ENCODE measurements at places on chromosomes 4 and X. TPM values are rescaled to one million over a fixed set of nuclear protein-coding genes. Genes with fewer than 3 reads are reported as not detected.
A peak's percentile ranks its signal among the peaks of the same experiment; 100 is the strongest.

GRCh38 chrX:8981723-8982122 is 52.2 kb downstream of the FAM9B start:
- DNase-seq: no peak

GRCh38 chr4:111040904-111041303 is 418.0 kb upstream of the PITX2 start:
- no peak for DNase-seq

- no peak for DNase-seq
Observed at GRCh38 chrX:12892716-12893115, 13.7 kb upstream of the TLR8 start.

GRCh38 chr4:41134581-41134980 is 79.8 kb downstream of the APBB2 start:
- DNase-seq: no peak

DNA sequence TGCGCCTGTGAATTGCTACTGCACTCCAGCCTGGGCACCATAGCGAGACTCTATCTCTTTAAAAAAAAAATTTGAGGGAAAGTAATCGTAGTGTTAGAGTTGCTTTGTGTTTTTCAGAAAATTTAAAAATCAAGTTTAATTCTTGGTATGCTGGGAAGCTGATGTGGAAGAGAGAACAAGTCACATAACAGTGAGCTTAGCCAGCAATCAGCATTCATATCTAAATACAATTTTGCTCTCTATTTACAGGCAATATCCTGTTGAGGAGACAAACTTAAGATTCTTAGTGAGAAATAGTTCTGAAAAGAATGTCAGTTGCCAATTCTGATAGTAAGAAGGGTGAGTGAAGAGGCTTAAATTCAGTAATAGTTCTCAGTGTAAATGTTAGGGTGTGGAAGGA is 9.6 kb upstream of the NDUFC1 start:
- no peak for DNase-seq

- no peak for DNase-seq
Observed at GRCh38 chrX:145190801-145191389, 56.4 kb upstream of the SPANXN1 start.

- no peak for DNase-seq
Observed at GRCh38 chrX:98956014-98956413, 1454.1 kb downstream of the PCDH19 start.

DNA sequence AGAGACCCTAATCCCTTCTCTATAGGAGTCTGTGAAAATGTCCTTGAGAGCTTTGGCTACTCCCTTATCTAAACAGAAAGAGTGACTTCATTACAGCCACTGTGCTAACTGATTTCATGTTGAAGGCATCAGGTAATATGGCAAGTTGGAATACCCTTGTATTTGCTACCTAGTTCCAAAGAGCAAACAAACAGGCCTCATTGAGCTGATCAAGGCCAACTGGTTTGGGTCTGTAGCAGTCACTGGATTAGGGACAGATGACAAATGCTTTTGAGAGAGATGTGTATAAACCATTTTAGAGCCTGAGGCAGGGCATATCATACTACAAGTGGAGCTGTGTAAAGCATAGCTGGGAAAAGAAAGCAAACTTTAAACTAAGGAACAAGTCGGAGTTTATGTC is 22.9 kb upstream of the PDLIM5 start:
- no peak for DNase-seq

- peak; percentile 46 for DNase-seq
Observed at GRCh38 chr4:153759407-153760316, at the start of gene RNF175. Gene RNF175 (minus strand): TSS chr4:153760024. CDS start chr4:153759862, 162 bp downstream.

DNA sequence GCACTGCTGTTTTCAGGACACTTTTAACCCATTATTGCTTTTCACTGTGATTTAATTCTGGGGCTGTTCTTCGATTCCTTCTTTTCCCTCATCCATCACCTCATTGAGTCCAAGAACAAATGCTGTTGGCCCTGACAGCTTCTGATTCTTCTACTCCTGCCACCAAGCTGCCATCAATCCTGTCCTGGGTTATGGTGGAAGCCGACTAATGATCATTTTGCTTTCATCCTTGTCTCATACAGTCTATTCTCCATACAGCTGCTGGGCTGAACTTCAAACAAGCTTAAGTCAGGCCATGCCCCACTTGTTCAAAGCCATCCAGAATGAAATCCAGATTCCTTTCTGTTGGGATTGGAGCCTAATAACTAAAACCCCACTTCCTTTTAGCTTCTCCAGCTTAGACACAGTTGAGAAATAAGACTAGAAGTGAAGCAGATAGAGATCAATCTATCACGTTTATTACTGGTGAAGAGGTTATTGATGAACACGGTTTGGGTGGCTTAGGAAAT is 161.9 kb downstream of the STK32B start:
- no peak for DNase-seq

DNA sequence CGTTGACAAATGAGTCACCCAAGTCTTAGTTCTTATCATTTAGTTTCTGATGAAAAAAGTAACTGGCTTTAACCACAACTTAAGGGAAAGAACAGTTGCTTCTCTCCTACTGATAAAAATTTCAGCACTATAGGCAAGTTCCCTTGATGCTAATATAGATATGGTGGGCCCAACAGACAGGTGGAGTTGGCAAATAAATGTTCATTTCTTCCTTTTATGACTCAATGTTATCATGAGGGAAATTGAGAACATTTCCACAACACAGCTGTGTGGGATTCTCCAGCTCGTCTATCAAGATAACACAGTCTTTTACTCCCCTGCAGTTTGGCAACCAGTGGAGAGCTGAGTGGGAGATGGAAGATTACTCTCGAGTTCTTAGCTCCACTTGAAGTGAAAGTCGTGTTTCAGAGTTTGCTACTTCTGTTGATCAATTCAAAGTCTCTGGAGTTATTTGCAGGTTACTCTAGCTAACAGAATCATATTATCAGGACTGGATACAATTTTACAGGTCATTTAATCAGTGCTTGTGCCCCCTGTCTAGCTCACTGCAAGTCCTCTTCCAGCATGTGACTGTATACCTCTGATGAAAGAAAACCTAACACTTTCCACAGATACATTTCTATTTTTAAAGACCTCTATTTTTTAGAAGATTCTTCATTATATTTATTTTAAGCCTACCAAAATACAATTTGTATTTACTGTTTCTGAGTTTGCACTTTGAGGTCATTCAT is 270.6 kb upstream of the GK2 start:
- no peak for DNase-seq

DNA sequence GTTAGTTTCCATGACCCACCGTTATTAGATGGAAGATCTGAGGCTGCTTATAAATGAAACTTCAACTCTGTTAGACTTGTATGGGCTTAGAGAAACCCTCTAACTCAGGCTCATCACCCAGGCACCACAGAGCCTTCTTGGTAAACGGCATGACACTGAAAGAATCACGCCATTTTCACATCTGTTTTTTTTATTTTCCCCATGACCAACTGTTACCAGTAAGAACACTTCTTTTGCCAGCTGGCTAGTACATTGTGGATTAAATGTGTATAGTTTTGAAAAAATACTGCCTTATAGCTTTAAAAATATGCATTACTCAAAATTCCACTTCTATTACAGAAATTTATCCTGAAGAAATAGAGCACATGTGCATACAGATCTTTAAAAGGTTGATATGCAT is 48.0 kb upstream of the APELA start:
- DNase-seq: no peak

- DNase-seq: peak; percentile 25
Observed at GRCh38 chrX:69093960-69094871, 71.0 kb downstream of the PJA1 start.

- DNase-seq: no peak
Observed at GRCh38 chr4:2251795-2252529, 9.9 kb downstream of the MXD4 start.

- DNase-seq: no peak
Observed at GRCh38 chr4:20825505-20825904, 125.2 kb downstream of the PACRGL start.

- no peak for DNase-seq
Observed at GRCh38 chr4:181566490-181566889, 676.7 kb upstream of the TENM3 start.

The PNMA3 gene
- 6.3 TPM for total RNA-seq

The FBXW7 gene
- 80.2 TPM for total RNA-seq

The PDLIM3 gene
- not detected for total RNA-seq

The TMSB15B gene
- 10.1 TPM for total RNA-seq

The NLGN4X gene
- not detected for total RNA-seq

The XG gene
- not detected for total RNA-seq

The NKX3-2 gene
- total RNA-seq: not detected
